Choroid plexus epithelial cell (primary cell): ENCODE measurements at places on chromosomes 13 and 19.

- no peak for DNase-seq
These were observed 20.6 kb downstream of the ZNF701 start for GRCh38 chr19:52590728-52591127.

GRCh38 chr13:93098972-93099371 is 127.6 kb upstream of the GPC6 start:
- DNase-seq: no peak

- no peak for DNase-seq
These were observed 17.9 kb upstream of the POMP start for GRCh38 chr13:28640861-28641599.

GRCh38 chr13:93101226-93101734 is 125.3 kb upstream of the GPC6 start:
- DNase-seq: no peak

GRCh38 chr13:91574766-91575165 is 176.3 kb downstream of the GPC5 start:
- peak; percentile 28 for DNase-seq

DNA sequence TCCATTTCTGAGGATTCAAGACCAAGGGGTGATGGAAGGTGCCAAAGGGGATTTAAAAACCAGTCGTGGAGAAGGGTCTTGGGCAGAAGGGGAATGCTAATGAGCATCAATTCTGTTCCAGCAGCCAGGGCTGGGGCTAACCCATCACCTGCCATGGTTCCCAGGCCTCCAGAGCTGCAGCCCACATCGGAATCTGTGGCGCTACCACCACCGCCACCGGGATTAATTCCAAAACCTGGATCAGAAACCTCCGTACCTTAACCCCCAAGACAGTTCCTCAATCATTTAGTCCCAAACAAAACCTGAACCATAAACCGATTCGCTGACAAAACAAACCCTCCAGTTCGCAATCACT is 583 bp downstream of the ZNF615 start:
- DNase-seq: peak; percentile 6

- no peak for DNase-seq
These were observed 7.1 kb downstream of the PNMA8B start for GRCh38 chr19:46488551-46488950.

DNA sequence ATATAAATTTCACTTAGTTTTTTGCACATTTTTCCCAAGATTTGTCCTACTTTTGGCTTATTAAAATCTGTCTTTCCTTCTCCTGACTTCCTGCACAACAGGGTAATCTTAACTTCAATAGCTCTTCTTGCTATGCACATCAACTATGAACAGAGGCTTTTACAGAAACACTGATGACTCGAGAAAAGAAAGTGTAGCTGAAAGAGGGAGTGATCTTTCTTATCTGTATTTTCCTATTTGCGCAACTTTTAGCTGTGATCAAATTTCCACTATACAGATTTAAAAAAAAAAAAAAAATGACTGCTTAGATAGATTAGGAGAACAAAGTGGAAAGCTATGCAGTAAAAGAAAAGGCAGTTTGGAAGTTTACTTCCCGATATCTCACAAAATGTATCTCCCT is 406.9 kb downstream of the LIG4 start:
- DNase-seq: peak; percentile 60

DNA sequence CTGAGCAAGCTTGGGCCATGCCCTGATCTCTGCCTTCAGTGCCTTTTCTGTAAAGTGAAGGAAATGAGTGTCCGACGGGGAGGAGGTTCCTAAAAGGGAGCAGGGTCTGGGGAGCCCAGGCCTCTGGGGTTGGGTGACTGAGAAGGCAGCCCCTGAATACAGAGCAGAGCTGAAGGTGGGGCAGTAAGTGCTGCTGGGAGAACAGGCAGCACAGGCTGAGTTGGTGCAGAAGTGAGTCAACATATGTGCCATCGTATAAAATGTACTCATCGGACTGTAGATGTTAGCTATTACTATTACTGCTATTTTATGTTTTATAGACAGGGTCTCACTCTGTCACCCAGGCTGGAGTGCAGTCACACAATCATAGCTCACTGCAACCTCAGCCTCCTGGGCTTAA is 1.0 kb upstream of the HAMP start:
- no peak for DNase-seq

GRCh38 chr13:90197722-90198121 is 1149.8 kb upstream of the MIR17HG start:
- peak; percentile 52 for DNase-seq

GRCh38 chr13:39776439-39776838 is 121.0 kb downstream of the COG6 start:
- peak; percentile 93 for DNase-seq

GRCh38 chr13:73782450-73783449 is 351.5 kb downstream of the KLF12 start:
- peak; percentile 69 for DNase-seq

- peak; percentile 31 for DNase-seq
These were observed 1722.7 kb downstream of the SLITRK5 start for GRCh38 chr13:89393758-89394304.

DNA sequence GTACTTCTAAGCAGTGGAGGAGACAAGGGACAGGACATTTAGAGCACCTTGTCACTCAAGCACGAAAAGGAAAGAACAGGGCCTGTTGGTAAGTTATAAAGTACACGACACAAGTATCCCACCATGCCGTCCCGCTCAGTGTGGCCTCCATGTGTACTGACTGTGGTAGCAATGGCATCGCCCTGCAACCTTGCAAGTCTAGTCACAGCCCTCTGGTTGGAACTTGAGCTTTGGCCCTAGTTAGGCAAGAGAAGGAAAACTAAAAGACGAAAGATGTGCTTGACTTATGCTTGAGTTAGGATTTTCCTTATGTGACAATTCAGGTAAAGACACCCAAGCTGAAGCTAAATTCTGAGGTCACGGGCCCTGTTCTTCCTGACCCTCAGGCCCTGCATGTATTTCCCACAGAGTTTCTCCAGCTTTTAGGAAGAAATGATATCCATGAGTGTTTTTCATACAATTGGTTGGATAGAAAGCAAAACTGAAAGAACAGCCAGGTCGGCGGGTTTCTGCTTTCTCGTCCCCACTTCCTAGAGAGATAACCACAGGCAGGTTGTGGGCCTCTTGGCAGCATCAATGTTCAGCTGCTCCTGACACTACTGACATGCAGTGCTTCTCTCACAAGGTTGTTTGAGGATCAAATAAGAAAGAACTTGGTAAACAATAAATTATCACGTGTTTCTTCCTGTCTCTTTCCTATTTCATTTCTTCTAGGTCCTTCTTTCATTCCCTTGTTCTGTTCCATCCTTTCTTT is 216.2 kb downstream of the IRS2 start:
- DNase-seq: peak; percentile 16

DNA sequence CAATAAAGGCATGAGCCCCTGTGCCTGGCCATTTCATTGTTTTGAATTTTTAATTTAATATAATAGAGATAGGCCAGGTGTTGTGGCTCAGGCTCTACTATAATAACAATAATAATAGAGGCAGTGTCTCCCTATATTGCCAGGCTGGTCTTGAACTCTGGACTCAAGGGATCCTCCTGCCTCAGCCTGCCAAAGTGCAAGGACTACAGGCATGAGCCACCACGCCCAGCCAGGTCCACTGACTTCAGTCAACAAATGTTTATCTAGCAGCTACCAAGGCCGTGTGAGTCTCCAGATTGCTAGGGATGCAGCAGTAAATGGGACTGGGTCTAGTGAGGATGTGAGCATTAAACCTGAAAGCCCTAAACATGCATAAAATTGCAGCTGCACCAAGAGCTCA is 13.8 kb upstream of the ILF3 start:
- no peak for DNase-seq

DNA sequence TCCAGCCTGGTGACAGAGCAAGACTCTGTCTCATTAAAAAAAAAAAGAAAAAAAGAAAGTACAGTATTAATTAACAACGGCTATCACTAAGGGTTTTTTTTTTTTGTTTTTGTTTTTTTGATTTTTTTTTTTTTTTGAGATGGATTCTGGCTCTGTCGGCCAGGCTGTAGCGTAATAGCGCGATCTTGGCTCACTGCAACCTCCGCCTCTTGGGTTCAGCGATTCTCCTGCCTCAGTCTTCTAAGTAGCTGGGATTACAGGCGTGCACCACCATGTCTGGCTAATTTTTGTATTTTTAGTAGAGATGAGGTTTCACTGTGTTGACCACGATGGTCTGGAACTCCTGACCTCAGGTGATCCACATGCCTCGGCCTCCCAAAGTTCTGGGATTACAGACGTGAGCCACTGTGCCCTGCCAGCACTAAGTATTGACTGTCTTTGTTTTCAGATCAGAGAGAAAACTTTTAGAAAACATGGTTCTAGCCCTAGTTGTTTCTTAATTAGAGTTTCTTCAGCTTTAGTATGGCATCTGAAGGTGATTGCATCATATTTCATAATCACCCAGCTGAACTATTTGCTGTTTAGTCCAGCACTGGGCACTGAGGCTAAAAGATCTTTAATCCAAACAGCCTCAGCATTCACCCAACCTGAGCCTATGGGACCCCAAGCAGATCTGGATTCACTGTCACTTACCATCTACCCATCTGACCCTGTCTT is 2.7 kb upstream of the GATAD2A start:
- DNase-seq: peak; percentile 46

- DNase-seq: no peak
These were observed 29.7 kb downstream of the GPX4 start for GRCh38 chr19:1133471-1133929.

- no peak for DNase-seq
These were observed 12.4 kb upstream of the ZNF486 start for GRCh38 chr19:20154636-20155035.

DNA sequence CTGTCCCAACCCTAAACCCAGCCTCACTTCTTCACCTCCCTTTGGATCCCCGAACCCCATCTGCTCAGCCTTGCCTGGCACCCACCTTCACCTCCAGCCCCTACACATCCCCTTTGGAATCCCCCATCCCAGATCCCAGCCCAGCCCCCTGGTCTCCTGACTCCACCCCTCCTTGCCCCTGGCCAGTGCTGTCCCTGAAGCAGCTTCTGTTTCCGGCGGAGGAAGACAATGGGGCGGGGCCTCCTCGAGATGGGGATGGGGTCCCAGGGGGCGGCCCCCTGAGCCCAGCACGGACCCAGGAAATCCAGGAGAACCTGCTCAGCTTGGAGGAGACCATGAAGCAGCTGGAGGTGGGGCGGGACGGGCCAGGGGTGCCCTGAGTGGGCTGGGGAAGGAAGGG is 22.0 kb downstream of the ERFL start:
- DNase-seq: no peak

GRCh38 chr13:41645331-41645730 is 188.0 kb downstream of the RGCC start:
- peak; percentile 94 for DNase-seq

DNA sequence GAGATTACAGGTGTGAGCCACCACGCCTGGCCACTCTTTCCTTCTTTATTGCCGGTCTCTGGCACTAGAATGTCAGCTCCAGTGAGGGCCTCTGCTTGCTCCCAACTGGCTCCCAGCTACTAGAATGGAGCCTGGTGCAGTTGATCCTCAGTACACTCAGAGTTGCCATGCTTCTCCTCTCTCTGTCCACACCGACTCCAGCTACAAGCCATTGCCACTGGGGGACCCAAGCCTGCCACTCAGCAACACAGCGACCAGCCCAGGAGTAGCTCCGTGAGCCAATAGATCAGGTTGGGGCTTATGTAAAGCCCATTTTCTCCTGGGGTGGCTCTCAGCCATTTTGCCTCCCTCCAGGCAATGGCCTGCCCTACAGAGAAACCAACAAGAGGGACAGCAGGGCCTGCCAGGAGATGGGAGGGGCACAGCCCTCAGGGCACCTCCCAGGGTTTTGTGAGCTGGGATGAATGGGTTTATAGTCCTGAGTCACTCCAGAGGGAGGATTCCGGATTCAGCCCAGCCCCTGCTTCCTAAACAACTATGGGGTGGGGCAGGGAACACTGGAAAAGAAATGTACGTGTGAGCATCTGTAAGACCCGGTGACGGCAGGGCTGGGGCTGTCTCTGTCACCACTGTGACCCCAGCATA is 36.5 kb downstream of the OPA3 start:
- no peak for DNase-seq

DNA sequence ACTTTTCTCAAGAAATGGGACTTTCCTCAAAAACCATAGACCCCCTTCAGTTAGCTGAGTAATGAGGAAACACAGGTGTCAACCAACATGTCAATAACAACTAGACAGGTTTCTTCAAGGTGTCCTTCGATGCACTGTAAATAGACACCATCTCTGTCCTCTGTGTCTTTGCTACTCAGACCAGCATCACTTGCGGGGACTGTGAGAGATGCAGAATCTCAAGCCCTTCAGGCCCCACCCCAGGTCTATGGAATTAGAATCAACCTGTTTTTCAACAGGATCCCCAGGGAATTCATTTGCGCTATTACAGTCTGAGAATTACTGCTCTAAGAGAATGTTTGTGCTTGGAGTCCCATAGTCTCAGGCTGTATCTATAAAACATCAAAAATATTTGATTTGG is 469.9 kb downstream of the COG6 start:
- DNase-seq: no peak

DNA sequence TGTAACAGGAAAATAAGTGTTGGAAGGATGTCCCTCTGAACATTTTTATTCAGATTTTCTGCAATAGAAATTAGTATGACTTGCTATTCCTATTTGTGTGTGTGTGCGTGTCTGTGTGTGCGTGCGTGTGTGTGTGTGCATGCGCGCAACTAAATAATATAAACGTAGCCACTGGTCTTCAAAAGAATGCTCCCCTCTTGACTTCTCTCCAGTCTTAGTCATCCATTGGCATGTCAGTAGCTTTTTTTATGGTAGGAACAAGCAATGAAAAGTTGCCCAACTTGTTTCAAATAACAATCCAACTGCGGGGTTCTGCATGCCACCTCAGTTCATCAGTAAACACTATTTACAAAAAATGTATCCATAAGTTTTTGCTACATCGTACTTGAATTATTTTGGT is 249.6 kb downstream of the GPC6 start:
- peak; percentile 96 for DNase-seq

DNA sequence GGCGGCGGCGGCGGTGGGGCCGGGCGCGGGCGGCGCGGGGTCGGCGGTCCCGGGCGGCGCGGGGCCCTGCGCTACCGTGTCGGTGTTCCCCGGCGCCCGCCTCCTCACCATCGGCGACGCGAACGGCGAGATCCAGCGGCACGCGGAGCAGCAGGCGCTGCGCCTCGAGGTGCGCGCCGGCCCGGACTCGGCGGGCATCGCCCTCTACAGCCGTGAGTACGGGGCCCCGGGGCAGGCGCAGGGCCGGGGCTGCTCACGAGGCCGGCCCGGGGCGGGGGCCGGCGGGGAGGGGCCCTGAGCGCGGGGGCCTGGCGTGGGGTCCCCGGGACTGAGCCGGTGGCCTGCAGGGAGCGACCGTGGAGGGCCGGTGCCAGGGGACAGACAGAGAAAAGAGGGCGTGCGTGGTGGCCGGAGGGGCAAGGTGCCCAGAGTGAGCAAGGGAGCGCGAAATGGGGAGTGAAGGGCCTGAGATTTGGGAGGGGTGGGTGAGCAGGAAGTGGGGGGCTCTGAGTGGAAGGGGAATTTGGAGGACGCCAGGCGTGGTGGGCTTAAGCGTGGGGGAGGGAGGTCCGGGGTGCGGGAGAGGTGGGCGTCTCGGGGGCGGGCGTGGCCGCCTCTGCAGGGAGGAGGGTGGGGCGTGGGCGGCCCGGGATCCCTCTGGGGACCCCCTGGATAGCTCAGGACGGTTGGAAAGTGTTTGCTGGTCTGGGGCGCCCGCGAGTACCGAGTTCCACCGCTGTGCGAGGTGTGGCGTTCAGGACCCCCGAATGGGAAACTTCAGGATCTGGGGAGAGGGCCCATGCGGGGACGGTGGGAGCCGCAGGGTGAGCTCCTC is 575 bp downstream of the CARM1 start:
- DNase-seq: no peak

GRCh38 chr13:73993661-73994060 is 140.5 kb downstream of the KLF12 start:
- DNase-seq: no peak

- no peak for DNase-seq
These were observed 76.9 kb downstream of the TEX29 start for GRCh38 chr13:111397202-111397880.

- DNase-seq: peak; percentile 95
These were observed 209.2 kb downstream of the KCTD12 start for GRCh38 chr13:76677043-76677442.
